KG1 (cell line): ENCODE measurements at places on chromosomes 4 and X.

DNA sequence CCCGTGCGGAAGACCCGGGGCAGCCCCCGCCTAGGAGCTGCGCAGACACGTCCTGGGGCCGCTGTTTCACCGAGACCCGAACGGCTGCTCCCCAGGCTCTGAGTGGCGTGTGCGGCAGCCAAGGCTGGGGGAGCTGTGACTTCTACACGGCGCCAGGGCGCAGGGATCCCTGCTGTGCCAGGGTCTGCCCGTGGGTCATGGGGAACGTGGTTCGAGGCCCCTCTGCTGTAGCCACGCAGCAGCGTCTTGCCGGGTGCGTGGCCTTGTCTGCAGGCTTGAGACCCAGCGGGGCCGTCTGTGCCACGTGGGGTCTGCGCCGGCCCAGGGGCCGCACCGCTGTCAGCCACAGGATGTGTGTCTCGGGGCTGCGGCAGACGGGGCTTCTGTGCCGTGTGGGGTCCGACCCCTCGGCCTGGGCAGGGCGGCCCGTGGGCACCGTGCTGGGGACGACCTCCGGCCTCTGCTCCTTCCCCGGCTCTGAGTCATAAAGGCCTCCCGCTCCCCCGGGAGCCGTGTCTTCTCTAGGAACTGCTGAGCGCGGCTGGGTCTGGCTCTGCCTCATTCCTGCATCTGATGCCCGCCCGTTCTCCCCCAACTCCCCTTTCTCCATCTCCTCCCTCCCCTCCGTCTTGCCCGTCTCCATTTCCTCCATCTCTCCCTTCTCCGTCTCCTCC is 12.7 kb upstream of the GTPBP6 start:
- DNase-seq = no peak

GRCh38 chrX:72123471-72124185 is 8.1 kb downstream of the RTL5 start:
- no peak for DNase-seq

DNA sequence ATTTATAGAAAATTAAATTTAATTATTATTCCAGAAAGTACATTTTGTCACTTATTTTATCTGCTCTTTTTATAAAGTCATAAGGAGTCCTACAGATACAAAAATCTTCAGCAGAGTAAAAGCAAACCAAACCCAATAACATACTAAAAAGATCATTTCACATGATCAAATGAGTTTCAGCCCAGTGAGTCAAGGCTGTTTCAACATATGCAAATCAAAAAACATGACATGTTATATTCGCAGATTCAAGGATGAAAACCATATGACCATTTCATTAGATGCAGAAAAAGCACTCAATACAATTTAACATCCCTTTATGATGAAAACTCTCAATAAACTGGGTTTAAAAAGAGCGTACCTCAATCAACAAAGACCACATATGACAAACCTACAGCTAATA is 214.3 kb downstream of the FAT4 start:
- no peak for DNase-seq

DNA sequence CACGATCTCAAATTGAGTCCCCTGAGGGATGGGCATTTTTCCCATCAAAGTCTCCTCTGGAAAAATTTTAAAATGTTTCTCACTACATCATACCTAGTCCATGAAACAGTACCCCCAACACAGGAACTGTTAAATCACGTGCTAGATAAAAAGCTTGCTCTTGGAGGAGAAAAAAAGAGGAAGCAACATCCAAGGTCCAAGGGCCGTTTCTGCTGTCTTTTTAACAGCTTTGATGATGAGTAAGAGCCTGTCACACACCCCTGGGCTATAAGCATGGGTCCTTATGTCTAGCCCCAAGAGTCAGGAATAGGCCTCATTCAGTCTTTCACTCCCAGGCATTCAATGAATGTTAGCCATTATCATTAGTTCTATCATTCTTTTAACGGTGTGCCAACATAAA is 128.9 kb downstream of the SH3KBP1 start:
- DNase-seq = peak; percentile 9

- DNase-seq = no peak
Measured at GRCh38 chr4:20086067-20086798, 165.5 kb upstream of the SLIT2 start.
